Heart left ventricle (tissue), 16 donors: ENCODE measurements at places on chromosomes 5 and 9.

- no peak for DNase-seq
These were observed 330.4 kb downstream of the ICE1 start for GRCh38 chr5:5752844-5753243.

- DNase-seq, result no peak
These were observed 378.5 kb downstream of the PLK2 start for GRCh38 chr5:58081435-58081834.

- DNase-seq, result no peak
These were observed 76.1 kb downstream of the ADAMTS2 start for GRCh38 chr5:179268966-179269693.

DNA sequence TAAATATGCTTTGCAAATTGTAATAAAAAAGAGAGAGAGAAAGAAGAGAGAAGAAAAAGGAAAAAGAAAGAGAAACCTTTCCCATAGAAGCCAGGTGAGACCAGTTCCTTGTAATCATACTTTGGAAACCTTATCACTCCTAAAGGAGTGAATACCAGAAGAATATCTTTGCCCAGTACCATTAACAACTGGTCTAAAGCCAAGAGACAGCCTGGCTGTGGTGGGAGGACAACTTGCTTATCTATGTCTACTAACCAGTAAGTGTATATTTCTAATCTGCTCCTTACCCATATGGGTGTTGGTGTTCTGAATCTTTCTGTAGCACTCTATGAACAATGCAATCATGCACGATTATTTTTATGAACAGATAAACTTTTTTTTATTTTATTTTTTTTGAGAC lies 10.5 kb upstream of the TXN start:
- DNase-seq, result no peak

DNA sequence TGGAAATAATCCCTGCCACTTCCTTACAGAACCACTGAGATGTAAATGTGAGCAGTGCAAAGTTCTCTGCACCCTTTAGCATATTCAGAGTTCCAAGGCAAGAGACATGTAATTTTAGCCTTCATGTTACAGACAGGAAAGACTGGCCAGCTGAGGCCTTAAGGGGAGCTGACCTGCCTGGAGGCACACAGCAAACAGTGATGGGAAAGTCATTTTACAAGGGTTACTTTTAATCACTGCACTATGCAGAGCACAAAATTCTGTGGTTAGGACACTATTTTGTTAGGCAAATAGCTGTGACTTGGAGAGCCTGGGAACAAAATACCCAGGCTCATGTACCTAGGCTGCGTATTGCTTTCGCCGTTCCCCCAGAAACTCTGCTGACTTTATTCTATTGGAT lies 30.2 kb upstream of the TNIP1 start:
- no peak for DNase-seq

DNA sequence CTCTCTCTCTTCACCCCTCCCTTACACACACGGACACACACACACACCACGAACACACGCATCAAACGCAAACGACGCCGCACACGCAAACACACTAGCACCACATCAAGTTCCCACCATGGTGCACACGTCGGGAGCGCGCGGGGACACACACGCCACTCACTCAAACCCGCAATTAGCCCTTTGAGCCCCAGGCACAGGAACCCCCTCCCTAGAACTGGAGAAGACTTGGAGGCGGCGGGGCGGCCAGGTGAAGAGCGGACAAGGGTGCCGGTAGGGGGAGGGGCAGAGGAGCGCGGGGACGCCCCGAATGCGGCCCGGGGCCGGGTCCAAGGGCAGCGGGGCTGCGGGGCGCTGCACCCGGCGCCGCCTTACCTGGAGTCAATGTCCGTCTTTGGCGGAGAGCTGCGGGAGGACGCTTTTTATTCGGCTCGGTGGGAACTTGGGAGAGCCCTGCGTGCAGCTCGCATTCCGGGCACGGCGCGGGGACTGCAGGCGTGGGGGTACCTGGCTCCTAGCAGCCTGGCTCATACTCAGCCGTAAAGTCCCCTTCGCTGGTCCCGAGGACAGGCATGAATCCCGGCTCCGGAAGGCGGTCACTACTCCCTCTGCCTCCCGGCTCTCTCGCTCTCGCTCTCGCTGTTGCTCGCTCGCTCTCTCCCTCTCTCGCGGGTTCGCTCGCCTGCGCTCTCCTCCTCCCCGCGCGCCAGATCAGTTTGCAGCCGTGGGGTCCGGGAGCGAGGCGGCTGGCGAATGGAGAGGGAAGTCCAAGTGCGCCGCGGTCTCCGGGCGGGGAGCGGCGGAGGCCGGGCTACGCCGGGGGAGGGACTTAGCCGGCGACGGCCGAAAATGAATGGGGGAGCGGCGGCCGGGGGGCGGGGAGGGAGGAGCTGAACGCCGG lies at the start of gene BRINP1:
TSS of gene BRINP1 (minus strand) at position 755 of the 901 bp plus-strand sequence. CDS start 56,080 bp downstream, outside the sequence.
- peak; percentile 66 for DNase-seq

- DNase-seq, result no peak
These were observed 5.0 kb downstream of the ENTPD8 start for GRCh38 chr9:137435980-137436760.

DNA sequence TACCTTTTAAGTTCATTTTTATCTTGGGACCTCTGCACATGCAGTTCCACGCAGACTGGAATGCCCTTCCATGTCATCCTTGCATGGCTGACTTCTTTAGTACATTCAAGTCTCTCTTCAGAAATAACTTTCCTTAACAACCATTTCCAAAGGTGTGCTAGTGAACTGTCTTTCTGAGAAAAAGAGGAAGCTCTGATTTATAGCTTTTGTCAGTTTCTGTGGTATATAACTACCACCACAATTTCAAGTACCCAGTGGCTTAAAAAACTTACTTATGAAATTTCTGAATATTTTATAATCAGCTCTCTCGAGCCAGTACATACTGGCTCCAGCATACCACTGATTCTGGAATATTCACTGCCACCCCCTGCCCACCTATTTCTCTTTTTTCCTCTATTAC lies 1613.8 kb downstream of the MAT2B start:
- DNase-seq, result no peak

- no peak for DNase-seq
These were observed 173.1 kb downstream of the CACNA1B start for GRCh38 chr9:138050472-138051330.

DNA sequence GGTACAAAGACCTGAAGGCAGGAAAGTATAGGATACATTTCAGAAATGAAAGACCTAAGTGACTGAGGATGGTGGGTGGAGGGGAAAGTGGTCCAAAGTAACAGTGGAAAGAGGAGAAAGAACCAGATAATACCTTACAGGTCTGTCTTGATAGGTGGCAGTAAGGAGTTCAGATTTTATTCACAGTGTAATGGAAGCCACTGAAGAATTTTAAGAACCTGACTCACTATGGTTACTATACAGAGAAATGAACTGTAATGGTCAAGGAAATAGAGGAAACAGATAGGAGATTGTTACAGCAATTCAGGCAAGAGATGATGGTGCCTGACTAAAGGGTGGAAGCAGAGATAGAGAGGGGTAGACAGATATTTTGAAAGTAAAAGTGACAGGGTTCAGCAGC lies 46.5 kb downstream of the EPB41L4A start:
- DNase-seq, result no peak

DNA sequence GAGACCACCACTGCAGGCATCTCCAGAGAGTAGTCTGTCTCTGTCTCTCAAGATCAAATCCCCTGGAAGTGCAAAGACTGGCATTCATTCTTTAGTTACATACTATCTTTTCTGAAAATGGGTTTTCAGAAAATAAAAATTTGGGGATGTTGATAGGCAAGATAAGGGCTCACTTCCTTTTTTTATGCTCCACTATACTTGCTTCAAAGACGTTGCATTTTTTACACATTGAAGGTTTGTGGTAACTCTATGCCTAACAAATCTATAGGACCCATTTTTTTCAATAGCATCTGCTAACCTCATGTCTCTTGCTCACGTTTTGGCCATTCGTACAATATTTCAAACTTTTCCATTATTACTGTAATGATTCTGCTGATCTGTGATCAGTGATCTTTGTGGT lies 37.0 kb downstream of the DMAC1 start:
- DNase-seq, result no peak

DNA sequence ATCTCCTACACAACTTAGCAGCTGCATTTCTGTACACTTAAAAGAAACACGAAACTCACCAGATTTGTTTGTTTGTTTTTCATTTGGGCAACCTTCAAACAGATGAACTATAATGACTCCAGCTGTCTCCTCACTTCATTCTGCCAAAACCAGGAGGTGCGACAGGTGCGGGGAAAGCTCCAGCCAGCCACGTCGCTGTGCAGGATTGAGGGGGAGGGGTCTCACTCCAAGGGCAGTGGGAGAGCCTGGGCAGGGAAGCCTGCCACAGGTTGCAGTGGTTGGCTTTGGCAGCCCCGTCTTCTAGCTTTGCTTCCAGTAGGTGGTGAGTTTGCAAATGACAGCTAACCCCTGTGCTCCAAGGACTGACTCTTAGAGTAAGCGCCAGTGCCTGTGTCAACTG lies 215.8 kb downstream of the CEMIP2 start:
- DNase-seq, result no peak

DNA sequence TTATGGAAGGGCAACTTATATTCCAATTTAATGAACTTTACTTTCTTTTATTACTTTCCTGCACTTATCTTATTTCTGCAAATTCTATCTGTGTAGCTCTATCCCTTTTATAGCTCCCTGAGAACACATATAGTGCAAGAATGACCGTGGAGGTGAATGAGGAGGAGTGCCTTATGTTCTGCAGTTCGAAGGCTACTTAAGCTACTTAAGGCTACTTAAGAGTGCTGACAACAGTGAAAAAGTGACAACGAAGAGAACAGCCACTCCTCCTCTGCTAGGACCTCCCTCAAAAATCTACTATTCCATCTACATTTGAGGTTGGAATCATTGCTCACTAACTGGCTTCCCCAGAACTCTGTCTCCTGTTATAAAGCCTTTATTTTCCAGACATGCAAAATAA lies 1365.7 kb upstream of the C9orf72 start:
- no peak for DNase-seq

DNA sequence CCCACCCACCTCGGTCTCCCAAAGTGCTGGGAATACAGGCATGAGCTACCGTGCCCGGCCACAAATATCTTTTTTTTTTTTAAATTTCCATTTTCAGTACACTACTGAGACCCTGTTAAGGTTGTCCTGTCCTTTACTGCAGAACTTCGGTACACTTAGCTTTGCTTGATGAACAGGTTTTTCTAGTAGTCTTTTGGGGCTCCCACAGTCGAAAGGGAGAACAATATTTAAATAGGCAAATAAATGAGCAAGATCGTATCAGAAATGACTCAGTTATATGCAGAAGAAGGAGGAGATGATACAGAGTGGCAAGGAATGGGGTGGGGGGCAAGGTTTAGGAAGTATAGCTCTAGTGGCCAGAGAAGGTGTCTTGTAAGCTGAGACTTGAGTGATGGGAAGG lies 52.7 kb downstream of the MSX2 start:
- no peak for DNase-seq

DNA sequence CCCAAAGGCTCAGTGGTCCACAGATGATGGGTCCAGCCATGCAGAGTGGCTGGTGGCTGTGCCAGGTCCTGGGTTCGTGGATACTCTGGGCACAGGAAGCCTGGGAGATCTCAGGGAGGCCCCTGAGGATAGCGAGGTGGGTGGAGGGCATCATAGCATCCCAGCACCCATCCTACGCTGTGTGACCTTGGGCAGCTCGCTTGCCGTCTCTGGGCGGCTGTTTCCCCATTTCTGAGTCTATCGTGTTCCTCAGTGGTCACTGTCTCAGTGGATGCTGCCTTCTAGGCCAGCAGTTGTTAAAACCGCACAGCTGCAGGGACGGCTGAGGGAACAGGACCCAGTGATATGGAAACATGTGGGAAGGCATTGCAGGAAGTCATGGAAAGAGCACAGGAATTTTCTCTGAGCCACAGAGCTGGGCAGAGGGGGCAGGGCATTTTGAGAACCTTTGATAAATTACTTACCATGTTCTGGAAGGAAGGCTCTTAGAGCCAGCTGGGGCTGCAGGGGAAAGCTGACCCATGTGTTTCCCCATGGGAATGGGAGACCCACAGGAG lies 86.4 kb upstream of the COL5A1 start:
- no peak for DNase-seq

DNA sequence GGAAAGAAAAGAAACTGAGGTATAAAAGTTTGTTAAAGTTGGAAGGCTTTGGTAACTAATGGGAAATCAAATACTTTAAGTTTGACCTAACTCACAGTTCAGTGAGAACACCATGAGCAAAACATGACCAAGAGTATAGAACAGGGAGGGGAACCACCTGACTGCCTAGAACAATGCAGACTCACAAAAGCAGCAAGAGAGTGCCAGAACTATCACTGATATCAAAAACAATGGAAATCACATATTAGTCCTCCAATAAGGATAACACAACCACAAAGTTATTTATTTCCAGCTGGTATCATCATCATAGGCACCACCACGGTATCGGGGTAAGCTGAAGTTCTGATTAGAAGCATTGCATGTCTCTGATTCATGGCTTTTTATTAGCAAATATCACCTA lies 77.5 kb downstream of the TRPM6 start:
- no peak for DNase-seq

DNA sequence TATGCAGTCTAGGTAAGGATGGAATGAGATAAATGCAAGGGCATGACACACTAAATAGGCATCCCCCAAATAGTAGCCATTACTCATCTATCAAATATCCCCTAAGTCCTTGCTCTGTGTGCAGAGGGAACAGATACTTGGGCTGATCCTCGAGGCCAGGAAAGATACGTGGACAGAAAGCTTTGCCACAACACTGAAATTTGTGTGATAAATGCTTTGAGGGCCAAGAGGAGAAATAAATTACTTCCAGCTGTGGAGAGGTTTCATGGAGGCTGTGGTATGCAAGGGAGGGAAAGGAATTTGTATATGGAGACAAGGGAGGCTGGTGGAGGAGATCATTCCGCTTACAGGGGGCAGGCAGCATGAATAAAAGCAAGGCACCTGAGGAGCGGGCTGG lies 18.5 kb downstream of the ATOX1 start:
- DNase-seq, result no peak

DNA sequence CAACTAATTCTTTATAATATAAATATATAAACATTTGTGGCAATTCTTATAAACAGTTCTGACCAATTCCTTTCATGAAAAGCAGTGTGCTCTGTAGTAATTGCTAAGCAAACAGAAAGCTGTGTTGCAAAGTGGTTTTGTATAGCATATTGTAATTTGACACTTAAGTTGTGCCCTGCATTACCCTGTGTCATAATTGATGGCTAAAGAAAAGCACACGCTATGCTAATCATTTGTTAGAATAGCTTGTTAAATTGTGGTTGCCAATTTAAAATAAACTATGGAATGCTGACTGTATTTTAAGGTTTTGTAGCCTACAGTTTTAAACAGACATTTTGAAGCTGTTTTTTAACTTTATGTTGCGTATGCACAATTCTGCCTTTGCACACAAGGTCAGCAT lies 140.0 kb downstream of the PBX3 start:
- no peak for DNase-seq

- DNase-seq, result no peak
These were observed 116.5 kb downstream of the ANKRD55 start for GRCh38 chr5:56116599-56117141.

GRCh38 chr5:67815455-67816391 lies 399.8 kb upstream of the PIK3R1 start:
- DNase-seq, result peak; percentile 35

GRCh38 chr5:165714598-165714997 lies 2209.2 kb downstream of the MAT2B start:
- DNase-seq, result no peak
